ENCODE measurements at places on chromosomes 16 and 17.

GRCh38 chr16:69187446-69188235 is 677 bp downstream of the SNTB2 start:
- peak; percentile 75 for DNase-seq

GRCh38 chr16:3879887-3880564 is 487 bp downstream of the CREBBP start:
- DNase-seq, result peak; percentile 83

DNA sequence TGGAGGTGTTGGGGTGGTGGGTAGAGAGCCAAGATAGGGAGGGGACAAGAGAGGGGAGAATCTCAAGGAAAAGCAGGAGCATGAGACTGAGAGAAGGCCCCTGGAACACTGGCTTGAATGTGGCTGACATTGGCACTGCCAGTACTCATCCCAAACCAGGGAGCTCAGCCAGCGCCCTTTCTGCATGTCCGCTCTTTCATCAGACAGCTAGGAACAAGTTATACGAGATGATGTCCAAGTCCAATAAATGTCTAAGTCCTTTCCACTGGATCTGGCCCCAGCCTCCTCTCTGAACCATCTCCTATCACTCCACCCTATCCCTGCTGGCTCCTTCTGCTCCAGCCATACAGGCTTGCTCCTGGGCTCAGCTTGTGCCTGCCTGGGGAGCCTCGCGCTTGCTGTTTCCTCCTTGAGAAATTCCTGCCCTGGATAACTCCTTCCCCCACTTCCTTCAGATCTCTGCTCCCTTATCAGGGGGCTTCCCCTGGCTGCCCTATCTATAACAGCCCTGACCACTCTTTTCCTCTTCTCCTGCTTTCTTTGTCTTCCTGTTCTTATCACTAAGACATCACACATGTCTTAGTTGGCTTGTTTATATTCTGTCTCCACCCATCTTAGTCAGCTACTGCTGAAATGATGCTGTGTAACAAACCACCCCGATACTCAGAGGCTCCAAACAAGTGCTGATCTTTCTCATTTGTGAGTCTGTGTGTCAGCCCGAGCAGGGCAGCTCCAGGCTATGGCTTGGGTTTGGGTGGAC is 37.1 kb upstream of the MEOX1 start:
- DNase-seq, result no peak

GRCh38 chr16:75108792-75109731 is 7.5 kb downstream of the LDHD start:
- no peak for DNase-seq

- no peak for DNase-seq
Measured at GRCh38 chr17:51263006-51263405, 2.7 kb downstream of the UTP18 start.

DNA sequence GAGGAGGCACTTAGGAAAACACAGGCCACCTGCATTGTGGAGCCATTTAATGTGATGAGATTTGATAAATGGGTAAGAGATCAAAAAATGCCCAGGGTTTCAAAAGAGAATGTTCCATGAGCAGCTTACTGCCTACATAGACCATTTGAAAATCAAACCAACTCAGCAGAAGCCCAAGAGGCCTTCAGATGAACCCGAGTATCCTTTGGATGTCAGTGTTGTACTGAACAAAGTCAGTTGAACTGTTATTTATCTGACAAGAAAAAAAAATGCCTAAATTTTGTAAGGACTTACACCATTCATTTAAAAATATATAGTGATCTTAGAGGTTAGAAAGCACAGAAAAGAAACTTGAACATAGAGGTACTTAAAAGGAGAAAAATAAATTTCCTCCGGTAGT is 381.7 kb downstream of the ZFHX3 start:
- no peak for DNase-seq

DNA sequence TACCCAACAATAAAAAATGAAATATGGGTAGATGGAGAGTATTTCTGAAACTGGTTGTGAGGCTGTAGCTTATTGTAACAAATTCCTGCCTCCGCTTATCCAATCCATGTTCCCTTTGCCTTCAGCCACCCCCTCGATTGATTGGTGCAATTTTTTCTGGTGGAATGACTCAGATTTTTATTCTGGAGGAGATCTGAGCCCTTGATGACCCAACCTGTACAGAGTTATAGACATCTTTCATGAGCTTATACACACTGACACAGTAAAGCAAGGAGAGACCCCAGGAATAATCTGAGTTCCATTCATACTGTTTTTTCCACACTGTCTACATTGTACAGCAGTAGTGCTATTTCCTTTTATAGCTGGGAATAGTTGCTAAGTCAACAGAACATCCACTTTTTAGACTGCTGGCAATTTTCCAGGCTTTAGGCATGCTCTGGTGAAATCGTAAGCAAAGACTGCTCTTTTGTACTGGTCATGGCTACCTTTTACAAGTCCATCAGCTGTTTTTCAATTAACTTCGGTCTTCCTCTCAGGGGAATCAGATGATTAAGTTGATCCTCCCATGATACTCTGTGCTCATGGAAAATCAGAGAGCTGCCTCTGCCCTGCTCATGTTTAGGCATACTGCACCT is 30.1 kb downstream of the CCL4 start:
- DNase-seq, result no peak

- DNase-seq, result no peak
Measured at GRCh38 chr17:20141198-20141972, 132.2 kb downstream of the SPECC1 start.

- no peak for DNase-seq
Measured at GRCh38 chr17:78146881-78147280, 696 bp downstream of the C17orf99 start.

All from left forelimb (tissue), 1 donor.